ENCODE measurements at places on chromosomes 5 and 9.

- no peak for DNase-seq
These were observed 5.1 kb downstream of the ARL14EPL start for GRCh38 chr5:116037236-116037822.

DNA sequence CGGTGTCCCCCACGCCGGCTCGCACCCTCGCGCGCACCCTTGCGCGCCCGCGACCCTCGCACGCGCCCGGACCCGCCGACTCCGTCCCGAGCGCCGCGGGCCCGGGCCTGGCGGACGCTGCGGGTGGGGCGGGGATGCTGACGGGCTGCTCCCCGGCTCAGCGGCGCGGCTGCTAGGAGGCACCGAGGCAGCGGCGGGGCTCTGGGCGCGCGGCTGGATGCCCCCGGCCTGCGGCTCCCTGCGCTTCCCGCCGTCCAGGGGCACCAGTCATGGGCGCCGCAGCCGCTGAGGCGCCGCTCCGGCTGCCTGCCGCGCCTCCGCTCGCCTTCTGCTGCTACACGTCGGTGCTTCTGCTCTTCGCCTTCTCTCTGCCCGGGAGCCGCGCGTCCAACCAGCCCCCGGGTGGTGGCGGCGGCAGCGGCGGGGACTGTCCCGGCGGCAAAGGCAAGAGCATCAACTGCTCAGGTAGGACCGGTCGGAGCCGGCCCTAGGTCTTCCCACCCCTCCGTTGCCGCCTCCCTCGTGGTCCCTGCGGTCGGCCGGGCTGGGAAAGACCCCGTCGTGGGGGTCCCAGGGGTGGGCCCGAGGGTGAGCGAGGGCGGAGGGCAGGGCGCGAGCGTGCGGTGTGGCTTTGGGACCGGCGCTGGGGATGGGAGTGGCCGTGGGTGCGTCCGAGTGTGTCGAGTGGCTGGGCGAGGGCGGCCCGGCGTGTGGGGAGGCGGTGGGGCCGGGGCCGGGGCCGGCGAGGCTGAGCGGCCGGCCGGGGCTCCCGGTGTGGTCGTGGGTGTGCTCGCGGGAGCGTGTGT, 530 bp downstream of the TMEFF1 start:
- DNase-seq = peak; percentile 4

GRCh38 chr9:124810663-124811355, 33.9 kb downstream of the OLFML2A start:
- no peak for DNase-seq

DNA sequence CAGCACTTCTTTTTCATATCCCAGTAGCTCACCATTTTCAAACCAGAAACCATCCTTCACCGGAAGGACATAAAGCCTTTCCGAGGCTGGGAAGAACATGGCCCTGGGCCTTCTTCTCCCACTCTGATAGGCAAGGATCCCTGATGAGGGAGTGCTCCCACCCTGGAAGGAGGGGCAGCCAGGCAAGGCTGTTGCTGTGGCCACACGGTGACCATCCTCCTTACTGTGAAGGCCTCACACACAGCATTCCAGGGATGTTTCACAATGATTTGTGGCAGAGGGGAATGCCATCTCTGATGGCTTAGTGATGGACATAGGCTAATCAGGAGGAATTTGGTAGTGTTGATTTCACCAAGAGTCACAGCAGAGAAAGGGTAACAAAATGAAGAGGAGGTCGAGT, 130.7 kb downstream of the ADAMTS12 start:
- DNase-seq = no peak

DNA sequence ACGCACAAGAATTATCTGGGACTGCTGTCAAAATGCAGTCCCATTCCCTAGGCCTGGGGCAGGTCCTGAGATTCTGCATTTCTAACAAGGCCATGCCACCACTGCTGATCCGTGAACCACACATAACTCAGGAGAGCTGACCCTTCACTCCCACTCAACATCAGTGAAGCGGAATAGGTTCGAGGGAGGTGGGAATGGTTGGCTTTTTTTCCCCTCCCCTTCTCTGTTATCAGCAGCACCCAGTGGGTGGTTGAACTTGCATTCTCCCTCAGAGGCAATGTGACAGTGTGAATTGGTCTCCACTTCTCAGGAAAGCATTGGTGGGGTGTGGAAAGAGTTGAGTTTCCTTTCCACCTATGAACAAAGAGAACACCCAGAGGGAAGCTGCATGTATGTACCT, 344.3 kb downstream of the GADD45G start:
- no peak for DNase-seq

DNA sequence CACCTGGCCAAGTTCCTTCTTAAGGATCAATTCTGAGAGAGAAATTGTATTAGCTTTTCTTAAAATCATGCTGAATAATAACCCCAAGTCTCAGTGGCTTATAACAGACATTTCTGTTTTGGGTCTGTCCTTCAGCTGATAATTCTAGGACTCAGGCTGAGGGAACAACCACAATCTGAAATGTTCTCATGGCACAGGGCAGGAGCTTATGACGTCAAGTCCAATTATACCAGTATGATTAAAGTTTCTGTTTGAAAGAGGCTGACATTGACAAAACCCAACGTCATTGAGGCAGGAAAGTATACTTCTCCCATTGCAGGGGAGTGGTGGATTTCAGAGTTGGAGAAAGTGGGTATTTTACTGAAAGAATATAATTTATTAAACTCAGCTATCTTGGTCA, 21.8 kb downstream of the CENPH start:
- DNase-seq = no peak

GRCh38 chr5:37005946-37006540, 129.5 kb downstream of the NIPBL start:
- no peak for DNase-seq

DNA sequence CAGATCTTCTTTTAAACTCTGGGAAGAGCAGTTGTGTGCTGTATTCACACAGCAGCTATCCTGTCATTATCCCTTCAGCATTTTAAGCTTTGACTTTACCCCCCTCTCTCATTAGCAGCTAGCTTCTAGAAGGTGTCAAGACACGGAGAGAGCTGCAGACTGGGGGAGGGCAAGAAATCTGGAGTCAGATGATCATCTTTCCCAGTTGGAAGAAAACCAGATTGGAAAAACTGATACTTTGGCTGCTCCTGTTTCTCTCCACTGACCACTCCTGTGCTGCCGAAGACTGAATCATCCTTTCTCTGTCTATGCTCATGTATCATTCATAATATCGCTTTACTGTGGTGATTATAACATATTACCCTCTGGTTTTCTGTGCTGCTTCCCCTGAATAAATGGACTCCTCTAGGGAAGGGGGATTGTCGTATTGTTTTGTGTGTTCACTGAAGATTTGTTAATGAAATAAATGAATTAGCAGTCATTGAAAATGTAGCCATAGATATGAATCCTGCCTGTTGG, 75.1 kb downstream of the SH3GL2 start:
- no peak for DNase-seq

- DNase-seq = no peak
These were observed 81.8 kb upstream of the HRH2 start for GRCh38 chr5:175576096-175576495.

- no peak for DNase-seq
These were observed 500.2 kb upstream of the CDH6 start for GRCh38 chr5:30693326-30693725.

DNA sequence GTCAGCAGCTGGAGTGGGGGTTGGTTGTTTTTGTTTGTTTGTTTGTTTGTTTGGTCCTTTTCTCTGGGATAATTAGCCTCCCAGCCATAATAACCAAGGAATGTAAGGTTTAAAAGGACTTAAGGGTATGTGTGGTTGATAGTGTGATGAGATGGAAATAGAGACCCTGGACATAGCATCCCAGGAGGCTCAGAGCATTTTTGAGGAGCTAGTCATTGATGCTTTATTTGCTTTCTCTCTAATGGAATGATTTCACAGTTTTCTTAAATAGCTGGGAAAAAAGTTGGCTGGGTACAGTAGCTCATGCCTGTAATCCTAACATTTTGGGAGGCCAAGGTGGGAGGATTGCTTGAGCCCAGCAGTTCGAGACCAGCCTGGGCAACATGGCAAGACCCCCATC, 45.1 kb downstream of the TTC1 start:
- DNase-seq = no peak

GRCh38 chr5:146390469-146390868, 51.8 kb downstream of the POU4F3 start:
- no peak for DNase-seq

- no peak for DNase-seq
These were observed 168.2 kb downstream of the CD180 start for GRCh38 chr5:67028371-67028770.

DNA sequence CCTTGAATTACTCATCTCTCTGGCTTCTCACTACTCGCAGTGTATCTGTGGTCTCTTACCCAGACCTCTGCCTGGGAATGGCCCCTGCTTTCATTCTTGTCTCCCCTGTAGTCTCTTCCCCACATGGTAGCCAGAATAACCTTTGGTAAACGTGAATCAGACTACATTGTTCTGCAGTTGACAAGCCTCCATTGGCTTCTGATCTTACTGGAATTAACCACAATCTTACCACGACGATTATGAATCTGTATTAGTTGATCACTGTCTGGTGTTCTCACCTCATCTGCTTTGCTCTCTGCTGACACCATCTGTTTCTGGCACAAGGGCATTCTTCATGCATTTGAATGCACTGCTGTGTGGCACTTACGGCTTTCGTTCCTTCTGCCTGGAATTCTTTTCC, 781.2 kb downstream of the MTRR start:
- no peak for DNase-seq

DNA sequence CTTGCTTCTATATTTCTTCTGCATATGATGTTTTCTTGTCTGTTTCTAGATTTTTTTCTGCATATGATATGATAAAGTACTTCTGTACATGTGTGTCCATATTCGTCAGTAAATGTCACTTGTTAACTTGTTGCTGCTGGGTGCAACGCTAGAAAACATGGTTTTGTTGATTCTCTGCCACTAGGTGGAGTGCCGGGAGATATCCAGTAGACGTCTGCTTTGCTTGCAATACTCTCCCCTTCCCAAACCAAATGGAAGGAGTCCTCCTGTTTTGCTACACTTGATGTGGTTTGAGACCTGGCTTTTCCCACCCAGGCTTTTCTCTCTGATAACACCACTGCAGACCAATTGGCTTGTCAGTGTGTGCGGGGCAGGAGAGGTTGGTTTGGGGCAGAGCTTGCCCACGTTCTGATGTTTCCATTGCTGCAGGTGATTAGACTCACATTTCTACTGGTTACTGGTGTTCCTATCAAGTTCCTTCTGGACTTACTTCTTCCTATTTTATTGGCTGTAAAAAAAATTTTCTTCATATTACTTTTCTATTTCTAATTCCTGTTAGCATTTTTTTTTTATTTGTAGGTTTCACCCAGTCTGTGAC, 900.0 kb upstream of the CDH10 start:
- no peak for DNase-seq

Measured in central memory CD4-positive, alpha-beta T cell (primary cell).